ENCODE measurements at places on chromosomes 16 and 17. TPM values are rescaled to one million over a fixed set of nuclear protein-coding genes. Genes with fewer than 3 reads are reported as not detected.

ZC3H18 gene
- 20.0 TPM for total RNA-seq

DNA sequence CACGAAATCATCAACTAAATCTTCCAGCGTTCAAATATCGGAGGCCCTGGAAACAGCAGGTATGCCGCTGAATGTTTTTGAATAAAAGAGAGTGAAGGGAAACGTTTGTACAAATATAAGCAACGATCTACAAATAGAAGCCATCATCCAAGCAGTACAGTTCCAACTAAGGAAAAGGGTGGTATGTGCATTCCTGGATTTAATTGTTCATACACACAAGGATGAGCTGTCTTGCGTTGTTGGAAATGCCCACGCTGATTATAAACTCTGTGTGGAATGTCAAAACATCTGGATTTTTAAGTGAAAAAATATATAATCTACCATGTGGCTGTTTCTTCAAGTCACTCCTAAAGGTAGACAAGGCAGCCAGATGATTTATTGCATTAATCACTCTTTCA lies 191.8 kb upstream of the HSBP1 start:
- DNase-seq, result no peak

ACAP1 gene
- 34.5 TPM for total RNA-seq

ALOX12B gene
- total RNA-seq, result not detected

LPO gene
- total RNA-seq, result not detected

- no peak for DNase-seq
These were observed 632 bp downstream of the CYBC1 start for GRCh38 chr17:82449883-82450356.

- peak; percentile 65 for DNase-seq
These were observed 118.3 kb downstream of the BANP start for GRCh38 chr16:88069397-88070168.

DNA sequence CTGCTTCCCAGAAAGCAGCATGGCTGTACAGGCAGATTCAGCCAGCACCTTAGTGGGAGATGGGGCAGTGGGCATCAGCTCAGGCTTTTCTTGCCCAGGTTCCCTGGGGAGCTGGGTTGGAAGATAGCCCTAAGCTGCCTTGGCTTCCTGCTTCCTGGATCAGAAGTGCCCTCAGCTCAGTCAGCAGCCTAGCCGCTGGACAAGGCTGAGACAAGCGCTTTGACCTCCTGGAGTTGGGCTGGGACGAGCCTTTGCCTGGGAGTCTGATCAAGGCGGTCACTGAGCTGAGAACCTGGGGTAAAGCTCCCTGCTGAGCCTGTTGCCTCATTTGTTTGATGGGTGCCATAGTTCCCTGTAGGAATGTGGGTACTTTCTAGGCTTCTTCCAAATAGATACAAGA lies 190.0 kb downstream of the RAB11FIP4 start:
- no peak for DNase-seq

DNA sequence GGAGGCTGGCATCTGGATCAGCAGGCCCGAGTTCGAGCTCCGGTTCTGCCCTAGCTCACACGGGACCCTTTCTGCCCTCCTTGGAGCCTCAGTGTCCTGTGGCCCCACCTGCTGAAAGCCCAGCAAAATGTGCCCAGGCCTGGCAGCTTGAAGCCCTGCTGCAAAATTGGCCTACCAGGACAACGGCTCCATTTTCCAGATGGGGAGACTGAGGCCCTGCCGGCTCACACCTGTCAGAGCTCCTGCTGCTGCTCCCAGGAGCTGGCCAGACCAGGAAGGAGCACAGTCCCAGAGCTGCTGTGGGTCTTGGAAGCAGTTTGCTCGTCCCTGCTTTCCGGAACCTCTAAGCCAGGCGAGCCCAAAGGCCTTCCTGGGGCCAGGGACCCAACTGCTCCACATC lies 17.4 kb downstream of the ZNF469 start:
- no peak for DNase-seq

DNA sequence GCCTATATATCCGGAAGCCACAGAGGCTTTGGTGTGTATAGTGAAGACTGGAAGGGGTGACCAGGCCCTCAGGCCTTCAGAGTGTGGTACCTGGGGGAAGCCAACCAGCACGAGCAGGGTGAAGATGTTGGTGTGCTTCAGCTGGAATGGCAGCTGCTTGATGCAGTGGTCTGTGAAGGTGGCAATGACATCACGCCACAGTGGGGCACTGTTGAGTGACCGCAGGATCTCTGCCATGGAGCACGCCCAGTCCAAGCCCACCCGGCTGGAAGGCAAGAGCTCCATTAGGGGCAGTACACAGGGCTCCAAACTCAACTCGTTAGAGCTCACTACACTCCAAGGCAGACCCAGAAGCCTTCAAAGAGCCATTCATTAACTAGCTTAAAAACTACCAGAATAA lies 68.5 kb upstream of the ATP2A3 start:
- no peak for DNase-seq

- no peak for DNase-seq
These were observed 31.8 kb upstream of the APPBP2 start for GRCh38 chr17:60557805-60558204.

Measured in H7 (cell line).